ENCODE measurements at places on chromosomes 7 and 10.

DNA sequence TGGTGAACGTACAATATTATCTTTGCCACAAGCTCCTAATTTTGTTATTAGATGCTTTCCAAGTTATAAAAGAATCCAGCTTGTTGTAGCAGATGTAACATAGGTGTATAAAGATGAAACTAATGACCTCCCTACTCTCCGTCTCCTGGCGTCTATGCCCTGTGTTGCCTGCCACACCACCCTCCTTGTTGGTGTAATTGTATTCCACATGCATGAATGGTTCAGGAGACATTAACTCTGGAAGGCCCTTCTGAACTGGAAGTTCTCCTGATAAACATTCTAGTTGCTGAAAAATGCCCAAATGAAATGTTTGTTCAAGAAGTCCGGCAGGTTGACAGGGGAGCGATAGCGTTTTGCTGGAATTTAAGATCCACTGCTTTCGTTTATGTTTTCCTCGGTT is 53.9 kb upstream of the SEPHS1 start:
- no peak overlapping the region for H3K4me3 ChIP-seq
- DNase-seq: no peak
- no peaks in the 10 kb centered on the region for H3K27me3 ChIP-seq
- no peaks in the 10 kb centered on the region for H3K4me1 ChIP-seq

DNA sequence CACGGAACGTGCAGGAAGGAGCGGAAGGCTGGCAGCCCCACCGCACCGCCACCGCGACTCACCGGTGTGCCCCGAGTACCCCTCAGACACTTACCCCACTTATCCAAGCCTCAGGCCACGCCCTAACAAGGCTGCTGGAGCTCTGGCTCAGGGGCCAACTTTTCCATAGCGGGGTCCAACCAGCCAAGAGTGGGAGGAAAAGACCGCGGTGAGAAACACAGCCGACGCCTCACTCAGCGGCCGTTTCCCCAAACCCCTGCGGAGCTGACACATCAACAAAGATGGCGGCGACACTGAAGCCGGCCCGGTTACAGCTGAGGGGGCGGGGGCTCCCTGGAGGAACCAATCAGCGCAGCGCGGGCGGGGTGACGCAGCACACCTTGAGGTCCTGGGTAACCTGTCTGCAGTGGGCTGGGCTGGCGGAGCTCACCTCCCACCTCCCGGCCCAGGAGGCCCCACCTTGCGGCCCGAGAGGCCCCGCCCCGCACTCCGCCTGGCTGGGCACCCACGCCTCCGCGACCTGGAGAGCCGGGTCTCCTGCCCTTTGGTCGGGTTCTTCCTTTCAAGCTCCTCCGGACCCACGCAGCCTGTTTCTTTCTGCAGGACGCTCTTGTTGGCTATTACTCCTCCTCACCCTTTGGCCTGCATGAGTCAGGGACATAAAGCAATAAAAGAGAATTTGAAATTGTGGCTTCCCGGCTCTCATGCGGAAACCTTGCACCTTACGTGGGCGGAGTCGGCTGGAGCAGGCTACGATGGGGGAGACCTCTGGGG is at the start of gene CCDC186:
Gene CCDC186, minus strand, starts transcription at position 283 of the 774 bp plus-strand sequence. CDS start 10,935 bp downstream, outside the sequence.
- H3K36me3 ChIP-seq: no peaks in the 10 kb centered on the region
- peaks cover 22% of the 10 kb centered on the region for H3K4me1 ChIP-seq
- no peaks in the 10 kb centered on the region for H3K27me3 ChIP-seq
- peak; percentile 98 for DNase-seq

DNA sequence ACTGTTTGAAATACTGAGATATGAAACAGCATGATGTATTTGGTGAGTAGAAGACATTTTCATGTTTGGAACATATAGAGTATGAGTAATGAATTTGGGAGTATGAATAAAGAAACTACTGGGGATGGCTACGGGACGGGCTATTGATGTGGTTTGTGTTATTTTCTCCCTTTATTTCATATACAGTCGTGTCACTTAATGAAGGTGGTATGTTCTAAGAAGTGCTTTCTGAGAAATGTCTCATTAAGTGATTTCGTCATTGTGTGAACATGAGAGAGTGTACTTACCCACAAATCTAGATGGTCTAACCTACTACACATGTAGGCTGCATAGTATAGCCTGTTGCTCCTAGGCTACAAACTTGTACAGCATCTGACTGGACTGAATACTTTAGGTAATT is 106.3 kb downstream of the CCNY start:
- H3K27me3 ChIP-seq: no peaks in the 10 kb centered on the region
- no peak overlapping the region for H3K4me3 ChIP-seq
- H3K36me3 ChIP-seq: no peaks in the 10 kb centered on the region
- H3K4me1 ChIP-seq: peaks cover 24% of the 10 kb centered on the region
- no peak overlapping the region for H3K27ac ChIP-seq

- no peaks in the 10 kb centered on the region for H3K27me3 ChIP-seq
- no peaks in the 10 kb centered on the region for H3K4me1 ChIP-seq
- no peaks in the 10 kb centered on the region for H3K36me3 ChIP-seq
- no peak overlapping the region for H3K27ac ChIP-seq
- no peak for DNase-seq
Observed at GRCh38 chr10:31274310-31274709, 44.7 kb upstream of the ZEB1 start.

DNA sequence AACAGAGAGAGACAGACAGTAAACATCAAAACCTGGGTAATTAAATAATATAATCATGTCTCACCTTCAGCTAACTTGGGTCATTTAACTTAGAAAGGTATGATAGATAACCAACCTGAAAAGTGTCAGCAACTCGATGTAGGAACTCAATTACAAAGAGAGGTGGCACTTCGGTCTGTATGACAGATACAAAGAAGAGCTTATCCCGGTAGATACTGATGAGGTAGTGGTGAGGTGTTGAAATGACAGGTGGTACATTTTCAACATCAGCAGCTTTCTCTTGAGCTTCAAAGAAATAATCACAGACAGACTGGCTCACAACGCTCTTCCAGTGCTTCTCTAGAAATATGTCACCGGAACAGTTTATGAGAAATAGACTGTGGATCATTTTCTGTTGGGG is 12.6 kb downstream of the AP3M1 start:
- peaks cover 57% of the 10 kb centered on the region for H3K36me3 ChIP-seq

GRCh38 chr7:31934551-31934950 is 135.7 kb downstream of the PDE1C start:
- H3K27me3 ChIP-seq: no peaks in the 10 kb centered on the region
- no peaks in the 10 kb centered on the region for H3K36me3 ChIP-seq
- H3K27ac ChIP-seq: no peak overlapping the region
- H3K4me1 ChIP-seq: no peaks in the 10 kb centered on the region
- no peak for DNase-seq
- H3K4me3 ChIP-seq: no peak overlapping the region

GRCh38 chr10:92045641-92046106 is 122.1 kb downstream of the BTAF1 start:
- no peaks in the 10 kb centered on the region for H3K27me3 ChIP-seq
- no peaks in the 10 kb centered on the region for H3K36me3 ChIP-seq
- no peak overlapping the region for H3K27ac ChIP-seq
- H3K4me1 ChIP-seq: no peaks in the 10 kb centered on the region
- no peak overlapping the region for H3K4me3 ChIP-seq

DNA sequence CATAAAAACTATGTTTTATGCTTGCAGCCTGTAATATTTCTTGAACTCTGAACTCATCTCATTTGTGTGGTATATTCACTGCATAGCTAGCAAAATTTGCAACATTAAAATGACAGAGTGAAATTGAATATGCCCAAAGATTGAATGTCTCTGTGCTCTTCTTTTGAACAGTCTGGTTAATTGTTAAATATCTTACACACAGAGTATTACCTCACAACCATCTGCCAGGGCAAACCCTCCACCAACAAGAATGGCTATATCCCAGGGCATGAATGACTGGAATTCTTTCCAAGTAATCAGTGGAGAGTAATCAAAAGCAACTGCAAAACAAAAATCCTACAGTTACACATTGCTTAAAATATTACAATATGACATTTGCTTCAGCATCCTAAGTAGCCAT is 76.9 kb downstream of the SLC13A1 start:
- no peaks in the 10 kb centered on the region for H3K27me3 ChIP-seq
- no peaks in the 10 kb centered on the region for H3K4me1 ChIP-seq
- H3K4me3 ChIP-seq: no peak overlapping the region
- DNase-seq: no peak
- no peaks in the 10 kb centered on the region for H3K36me3 ChIP-seq

DNA sequence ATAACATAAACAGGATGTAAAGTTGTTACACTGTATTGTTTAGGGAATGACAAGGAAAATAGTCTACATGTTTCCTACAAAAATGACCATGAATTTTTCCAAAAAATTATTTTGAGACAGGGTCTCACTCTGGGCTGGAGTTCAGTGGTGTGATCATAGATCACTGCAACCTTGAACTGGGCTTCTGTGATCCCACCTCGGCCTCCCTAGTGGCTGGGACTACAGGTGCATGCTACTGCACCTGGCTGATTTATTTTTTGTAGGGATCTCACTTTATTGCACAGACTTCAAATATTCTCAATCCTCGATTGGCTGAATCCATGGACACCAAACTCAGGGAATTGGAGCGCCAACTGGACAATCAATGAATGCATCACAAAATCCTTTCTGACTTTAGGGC is 6.6 kb downstream of the CHCHD2 start:
- no peak for DNase-seq
- H3K36me3 ChIP-seq: peaks cover 57% of the 10 kb centered on the region
- H3K4me3 ChIP-seq: no peak overlapping the region
- H3K27ac ChIP-seq: no peak overlapping the region
- peaks cover 10% of the 10 kb centered on the region for H3K4me1 ChIP-seq
- no peaks in the 10 kb centered on the region for H3K27me3 ChIP-seq

DNA sequence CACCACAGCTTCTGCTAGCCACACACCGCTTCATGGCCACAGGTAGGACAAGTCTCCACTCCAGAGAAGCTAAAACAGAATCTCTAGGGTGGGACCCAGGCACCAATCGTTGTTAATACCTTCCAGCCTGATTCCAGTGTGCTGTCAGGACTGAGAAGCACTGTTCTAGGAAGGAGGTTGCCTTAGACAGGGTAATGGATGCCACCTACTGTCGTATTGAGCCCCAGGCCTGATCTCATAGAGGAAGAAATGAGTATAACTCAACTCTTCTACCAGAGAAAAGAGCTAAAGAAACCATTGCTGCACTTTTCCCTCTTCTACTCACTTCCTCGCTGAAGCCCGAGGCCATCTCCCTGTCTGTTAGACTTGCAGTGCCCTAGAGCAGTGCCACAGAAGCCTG is 31.8 kb downstream of the CNNM1 start:
- no peaks in the 10 kb centered on the region for H3K27me3 ChIP-seq
- no peaks in the 10 kb centered on the region for H3K4me1 ChIP-seq
- H3K4me3 ChIP-seq: no peak overlapping the region

- no peaks in the 10 kb centered on the region for H3K27me3 ChIP-seq
Observed at GRCh38 chr10:97163781-97164501, 21.8 kb downstream of the SLIT1 start.

DNA sequence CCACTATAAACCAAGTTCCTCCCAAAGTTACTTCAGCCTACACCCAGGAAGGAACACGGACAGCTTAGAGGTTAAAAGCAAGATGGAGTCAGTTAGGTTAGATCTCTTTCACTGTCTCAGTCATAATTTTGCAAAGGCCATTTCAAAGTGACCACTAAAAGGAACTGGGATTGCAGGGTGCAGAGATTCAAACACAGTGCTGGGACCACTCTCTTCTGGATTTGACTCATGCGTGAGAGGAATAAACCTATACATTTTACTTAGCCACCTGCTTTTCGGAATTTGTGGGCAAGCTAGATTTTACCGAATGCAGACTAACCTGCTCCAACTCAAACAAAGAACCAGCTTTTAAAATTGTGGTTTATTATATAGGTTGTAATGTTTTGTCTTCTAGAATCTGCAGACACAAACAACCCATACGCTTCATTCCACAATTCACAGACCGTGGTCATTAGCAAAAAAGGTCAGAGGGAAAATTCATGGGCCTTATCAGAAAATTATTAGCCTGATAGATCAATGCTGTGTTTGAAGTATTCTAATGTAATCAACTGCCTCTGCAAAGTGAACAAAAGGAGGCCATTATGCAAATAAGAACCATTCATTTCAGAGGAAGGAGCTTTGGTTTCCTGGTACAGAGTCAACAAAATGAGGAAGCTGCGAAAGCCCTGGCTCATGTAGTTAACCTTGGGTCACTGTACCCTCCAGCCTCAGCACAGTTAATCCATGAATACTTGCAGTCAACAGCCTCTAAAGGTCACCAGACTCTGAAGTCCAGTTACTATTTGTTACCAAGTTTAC is 342.7 kb upstream of the KLF6 start:
- H3K4me3 ChIP-seq: no peak overlapping the region
- no peaks in the 10 kb centered on the region for H3K27me3 ChIP-seq
- no peak for DNase-seq
- no peaks in the 10 kb centered on the region for H3K36me3 ChIP-seq

- H3K36me3 ChIP-seq: peaks cover 62% of the 10 kb centered on the region
- no peak for DNase-seq
- H3K4me1 ChIP-seq: peaks cover 89% of the 10 kb centered on the region
- H3K27ac ChIP-seq: peak overlapping the region; percentile 88
Observed at GRCh38 chr7:130890176-130891020, 156.4 kb upstream of the KLF14 start.

GRCh38 chr10:119670717-119671116 is 19.5 kb downstream of the BAG3 start:
- no peak for DNase-seq
- H3K27me3 ChIP-seq: no peaks in the 10 kb centered on the region
- no peak overlapping the region for H3K4me3 ChIP-seq

- H3K36me3 ChIP-seq: peaks cover 28% of the 10 kb centered on the region
- H3K4me3 ChIP-seq: no peak overlapping the region
- no peaks in the 10 kb centered on the region for H3K27me3 ChIP-seq
- DNase-seq: no peak
- peaks cover 45% of the 10 kb centered on the region for H3K4me1 ChIP-seq
Observed at GRCh38 chr7:30840141-30841024, 69.2 kb downstream of the MINDY4 start.

GRCh38 chr7:114087653-114088469 is 169.1 kb upstream of the PPP1R3A start:
- peak overlapping the region; percentile 18 for H3K27ac ChIP-seq
- DNase-seq: no peak
- H3K36me3 ChIP-seq: no peaks in the 10 kb centered on the region
- peak overlapping the region; percentile 58 for H3K4me3 ChIP-seq

DNA sequence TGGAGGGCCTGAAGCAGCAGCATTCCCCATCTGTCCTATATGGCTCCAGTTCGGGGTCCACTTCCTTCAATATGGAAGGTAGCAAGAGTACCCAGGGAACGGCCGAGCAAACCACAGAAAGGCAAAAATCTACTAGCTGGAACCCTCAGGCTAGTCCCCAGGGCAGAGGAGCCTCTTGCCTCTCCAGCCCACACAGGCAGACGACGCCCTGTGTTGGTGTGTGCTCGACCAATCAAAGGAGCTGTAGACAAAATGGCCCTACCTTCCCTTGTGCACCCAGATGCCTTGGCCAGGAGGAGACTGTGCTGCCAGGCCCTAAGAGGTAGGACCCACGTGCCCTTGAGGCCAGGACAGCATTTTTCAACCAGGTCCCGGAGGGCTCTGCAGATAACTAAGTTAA is 91.5 kb downstream of the FAM53B start:
- peaks cover 81% of the 10 kb centered on the region for H3K4me1 ChIP-seq
- no peaks in the 10 kb centered on the region for H3K27me3 ChIP-seq
- no peak for DNase-seq
- no peaks in the 10 kb centered on the region for H3K36me3 ChIP-seq
- no peak overlapping the region for H3K4me3 ChIP-seq

All from lower lobe of right lung (tissue), 2 donors.